ENCODE measurements at places on chromosomes 7 and 10. TPM values are rescaled to one million over a fixed set of nuclear protein-coding genes. Genes with fewer than 3 reads are reported as not detected.

GRCh38 chr7:67918158-67918557, 921.5 kb downstream of the TYW1 start:
- H3K36me3 ChIP-seq: no peaks in the 10 kb centered on the region
- no peak overlapping the region for H3K4me3 ChIP-seq
- H3K4me1 ChIP-seq: no peaks in the 10 kb centered on the region
- H3K27me3 ChIP-seq: no peaks in the 10 kb centered on the region
- DNase-seq: no peak
- no peak overlapping the region for H3K27ac ChIP-seq

- H3K36me3 ChIP-seq: no peaks in the 10 kb centered on the region
- no peaks in the 10 kb centered on the region for H3K27me3 ChIP-seq
- H3K4me1 ChIP-seq: peaks cover 19% of the 10 kb centered on the region
- DNase-seq: no peak
- H3K4me3 ChIP-seq: no peak overlapping the region
These were observed 78.1 kb upstream of the PRR15 start for GRCh38 chr7:29485339-29486190.

- H3K36me3 ChIP-seq: peaks cover 15% of the 10 kb centered on the region
- H3K4me1 ChIP-seq: no peaks in the 10 kb centered on the region
- H3K27ac ChIP-seq: no peak overlapping the region
These were observed 109.6 kb downstream of the CYTH3 start for GRCh38 chr7:6162650-6163366.

GRCh38 chr7:115058726-115059125, 136.8 kb downstream of the MDFIC start:
- DNase-seq: no peak
- H3K27ac ChIP-seq: no peak overlapping the region
- no peaks in the 10 kb centered on the region for H3K27me3 ChIP-seq
- H3K36me3 ChIP-seq: no peaks in the 10 kb centered on the region
- no peak overlapping the region for H3K4me3 ChIP-seq

DNA sequence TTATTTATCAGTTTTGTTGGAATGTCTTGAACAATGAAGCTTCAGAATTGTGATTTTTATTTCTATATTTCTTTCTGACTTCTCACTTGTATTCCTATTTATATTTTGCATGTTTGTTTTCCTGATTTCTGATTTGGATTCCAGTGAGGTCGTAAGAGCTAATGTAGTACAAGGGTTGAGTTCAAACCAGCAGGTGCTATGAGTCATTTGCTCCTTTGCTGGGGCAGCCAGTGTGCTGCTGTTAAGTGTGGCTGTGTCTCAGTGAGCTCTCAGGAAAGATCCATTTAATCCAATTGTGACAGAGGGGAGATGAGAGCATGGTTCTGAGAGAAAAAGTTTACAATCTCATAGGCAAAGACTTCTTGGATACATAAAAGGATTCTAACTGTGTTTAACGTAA, 48.6 kb downstream of the MCU start:
- peak overlapping the region; percentile 40 for H3K27ac ChIP-seq
- peaks cover 59% of the 10 kb centered on the region for H3K4me1 ChIP-seq

DNA sequence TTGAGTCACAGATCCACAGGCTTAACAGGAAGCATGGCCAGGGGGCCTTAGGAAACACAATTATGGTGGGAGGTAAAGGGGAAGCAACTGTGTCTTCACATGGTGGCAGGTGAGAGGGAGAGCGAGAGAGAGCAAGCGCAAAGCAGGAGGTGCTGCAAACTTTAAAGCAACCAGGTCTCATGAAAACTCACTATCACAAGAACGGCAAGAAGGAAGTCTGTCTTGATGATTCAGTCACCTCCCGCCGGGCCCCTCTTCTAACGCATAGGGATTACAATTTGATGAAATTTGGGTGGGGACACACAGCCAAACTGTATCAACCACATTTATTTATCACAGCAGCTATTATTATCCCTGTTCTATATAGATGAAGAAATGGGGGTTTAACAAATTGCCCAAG, 201.6 kb downstream of the DPP6 start:
- no peaks in the 10 kb centered on the region for H3K36me3 ChIP-seq
- H3K27ac ChIP-seq: no peak overlapping the region
- no peaks in the 10 kb centered on the region for H3K4me1 ChIP-seq
- no peak overlapping the region for H3K4me3 ChIP-seq
- H3K27me3 ChIP-seq: peaks cover 38% of the 10 kb centered on the region
- no peak for DNase-seq

The COMTD1 gene
- 20.5 TPM for total RNA-seq

- no peak overlapping the region for H3K4me3 ChIP-seq
- H3K36me3 ChIP-seq: no peaks in the 10 kb centered on the region
- no peak for DNase-seq
- no peaks in the 10 kb centered on the region for H3K27me3 ChIP-seq
These were observed 30.3 kb downstream of the GSTO2 start for GRCh38 chr10:104299031-104299904.

- no peaks in the 10 kb centered on the region for H3K36me3 ChIP-seq
- peak overlapping the region; percentile 99 for H3K27ac ChIP-seq
- no peak overlapping the region for H3K4me3 ChIP-seq
- peaks cover 29% of the 10 kb centered on the region for H3K4me1 ChIP-seq
- H3K27me3 ChIP-seq: no peaks in the 10 kb centered on the region
These were observed 57.6 kb downstream of the USP6NL start for GRCh38 chr10:11553773-11554381.

DNA sequence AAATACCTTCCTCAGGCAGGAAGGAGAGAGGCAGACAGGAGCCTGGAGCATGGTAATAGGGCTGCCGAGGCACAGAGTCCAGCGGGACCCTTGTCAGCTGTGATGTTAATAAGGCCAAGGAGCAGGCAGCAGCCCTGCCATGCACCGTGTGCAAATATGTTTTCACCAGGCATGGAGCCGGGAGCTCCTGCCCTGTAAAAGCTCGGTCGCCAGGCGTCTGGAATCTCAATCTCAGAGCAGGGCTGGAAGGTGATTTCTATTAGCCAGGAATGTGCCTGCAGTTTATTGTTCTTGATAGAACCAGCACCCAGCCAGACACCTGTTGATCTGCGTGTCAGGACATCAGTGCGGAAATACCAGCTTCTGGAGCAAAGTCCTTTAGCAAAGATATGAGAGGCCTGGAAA, 469.8 kb downstream of the GLRX3 start:
- no peak overlapping the region for H3K27ac ChIP-seq
- no peaks in the 10 kb centered on the region for H3K36me3 ChIP-seq
- H3K4me1 ChIP-seq: no peaks in the 10 kb centered on the region
- H3K4me3 ChIP-seq: no peak overlapping the region
- H3K27me3 ChIP-seq: no peaks in the 10 kb centered on the region
- DNase-seq: no peak

The NKX2-3 gene
- total RNA-seq: not detected

DNA sequence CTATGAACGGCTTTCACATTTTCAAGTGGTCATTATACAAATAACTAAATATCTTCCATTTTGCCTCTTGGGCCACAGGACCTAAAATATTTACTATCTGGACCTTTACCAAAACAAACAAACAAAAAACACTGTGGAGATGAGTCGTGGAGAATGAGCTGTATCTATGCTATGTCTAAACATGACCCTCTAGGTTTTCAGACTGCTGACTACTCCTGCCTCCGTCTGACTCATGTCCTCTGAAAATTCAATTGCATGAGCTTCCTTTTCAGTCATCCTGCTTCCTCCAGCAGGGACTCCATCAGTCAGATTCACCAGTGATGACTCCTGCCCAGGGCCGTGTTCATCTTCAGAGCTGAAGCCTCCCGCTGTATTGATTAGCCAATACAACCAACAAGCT, 96.8 kb downstream of the COL28A1 start:
- peaks cover 17% of the 10 kb centered on the region for H3K4me1 ChIP-seq
- H3K27me3 ChIP-seq: no peaks in the 10 kb centered on the region
- no peak overlapping the region for H3K4me3 ChIP-seq
- H3K27ac ChIP-seq: 0 out of 2 replicates have a peak overlapping the region, but pooled peaks have one; percentile 11
- peak; percentile 48 for DNase-seq
- H3K36me3 ChIP-seq: no peaks in the 10 kb centered on the region

DNA sequence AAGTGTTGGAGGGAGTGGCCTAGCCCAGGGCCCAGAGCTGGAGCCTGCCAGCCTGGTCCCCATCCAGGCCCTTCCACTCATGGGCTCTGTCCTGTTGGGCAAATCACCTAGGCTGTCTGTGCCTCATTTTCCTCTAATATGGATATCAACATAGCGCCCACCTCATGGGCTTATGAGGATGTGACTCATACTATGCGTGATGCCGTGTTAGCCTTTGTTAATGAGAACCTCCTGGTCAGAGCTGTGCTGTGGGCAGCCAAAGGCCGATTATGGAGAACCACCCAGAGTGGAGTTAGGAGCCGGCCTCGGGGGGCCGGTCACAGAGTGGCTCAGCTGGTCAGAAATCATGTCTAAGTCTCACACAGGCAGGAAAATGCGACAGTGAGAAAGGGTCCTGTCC, 306.4 kb downstream of the PAXIP1 start:
- H3K4me3 ChIP-seq: no peak overlapping the region
- H3K27ac ChIP-seq: no peak overlapping the region
- H3K36me3 ChIP-seq: no peaks in the 10 kb centered on the region

The GTF2IRD1 gene
- 44.0 TPM for total RNA-seq

DNA sequence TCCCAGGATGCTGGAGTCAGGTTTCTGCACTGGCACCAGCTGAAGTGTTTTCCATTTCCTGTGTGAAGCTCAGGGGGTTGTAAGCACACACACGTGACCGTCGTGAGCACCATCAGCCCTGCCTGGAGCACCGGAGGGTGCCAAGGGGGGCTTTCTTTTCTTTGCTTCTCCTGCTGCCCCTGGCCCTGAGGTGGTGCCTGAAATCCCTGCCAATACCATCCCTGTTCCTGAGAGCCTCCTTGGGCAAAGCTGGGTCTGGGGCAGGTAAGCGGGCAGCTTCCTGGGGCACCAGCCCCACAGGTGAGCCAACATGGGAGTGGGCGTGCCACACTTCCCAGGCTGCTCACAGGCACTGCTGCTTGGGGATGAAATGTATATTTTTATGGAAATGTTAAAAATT, 593.6 kb downstream of the DNAJB6 start:
- no peaks in the 10 kb centered on the region for H3K36me3 ChIP-seq
- H3K4me3 ChIP-seq: no peak overlapping the region
- H3K27ac ChIP-seq: no peak overlapping the region
- peaks cover 40% of the 10 kb centered on the region for H3K27me3 ChIP-seq
- no peaks in the 10 kb centered on the region for H3K4me1 ChIP-seq

DNA sequence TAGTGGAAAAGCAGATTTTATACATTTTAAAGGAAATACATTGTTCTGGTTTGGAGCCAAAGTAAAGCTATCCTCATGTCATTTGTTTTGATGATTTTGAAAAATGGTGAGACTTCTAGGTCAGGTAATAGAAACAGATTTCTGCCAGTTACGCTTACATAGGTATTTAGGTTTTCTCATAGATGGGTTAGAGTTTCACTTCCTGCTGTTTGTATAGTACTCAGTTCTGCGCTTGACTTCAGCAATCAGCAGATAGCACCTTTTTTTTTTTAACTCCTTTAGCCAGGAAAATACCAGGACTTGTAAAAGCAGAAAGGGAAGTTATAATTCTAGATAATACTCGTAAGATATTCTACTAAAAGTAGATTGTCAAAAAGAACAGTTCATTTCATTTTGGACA, 209.8 kb upstream of the POM121L12 start:
- no peak overlapping the region for H3K4me3 ChIP-seq
- no peaks in the 10 kb centered on the region for H3K27me3 ChIP-seq
- no peak for DNase-seq
- no peaks in the 10 kb centered on the region for H3K36me3 ChIP-seq
- no peak overlapping the region for H3K27ac ChIP-seq

The ATOH7 gene
- total RNA-seq: not detected

DNA sequence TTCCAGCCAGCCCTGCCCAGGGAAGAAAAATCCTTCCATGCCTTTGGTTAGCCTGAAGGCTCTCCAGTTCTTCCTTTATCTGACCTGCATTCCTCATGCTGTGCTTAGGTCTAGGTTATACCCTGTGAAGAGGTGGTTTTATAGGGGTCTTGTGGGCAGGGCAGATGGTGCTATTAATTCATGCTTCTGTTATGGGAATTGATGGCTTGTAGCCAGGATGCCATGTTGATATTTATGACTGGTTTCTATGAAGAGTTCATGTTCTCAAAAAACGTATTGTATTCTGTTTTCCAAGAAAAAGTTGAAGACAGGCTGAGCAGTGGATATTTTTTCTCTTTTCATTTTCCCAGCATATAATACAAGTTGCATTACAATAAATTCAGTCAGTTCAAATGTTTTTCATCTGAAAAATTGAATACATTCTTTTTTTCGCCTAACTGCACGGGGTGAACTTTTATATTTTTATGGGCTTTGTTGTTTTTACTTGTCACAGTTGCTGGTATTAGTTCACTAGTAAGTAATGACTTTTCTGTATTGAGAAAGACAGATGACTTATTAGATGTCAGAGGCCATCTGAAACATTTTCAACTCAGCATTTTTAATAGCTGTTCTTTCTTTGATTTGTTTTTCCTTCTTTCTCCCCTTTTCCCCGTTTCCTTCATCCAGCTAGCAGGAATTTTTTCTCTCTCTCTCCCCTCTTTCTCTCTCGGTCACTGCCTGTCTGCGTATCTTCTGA, 322.8 kb downstream of the LRMDA start:
- H3K27ac ChIP-seq: no peak overlapping the region
- no peak overlapping the region for H3K4me3 ChIP-seq
- no peaks in the 10 kb centered on the region for H3K27me3 ChIP-seq
- H3K4me1 ChIP-seq: no peaks in the 10 kb centered on the region

- H3K4me3 ChIP-seq: no peak overlapping the region
- H3K27me3 ChIP-seq: no peaks in the 10 kb centered on the region
- H3K4me1 ChIP-seq: no peaks in the 10 kb centered on the region
These were observed 61.3 kb downstream of the MICU1 start for GRCh38 chr10:72564596-72564995.

The ZNF398 gene
- 10.8 TPM for total RNA-seq

The CALHM3 gene
- 13.1 TPM for total RNA-seq

The CRPPA gene
- 8.0 TPM for total RNA-seq

DNA sequence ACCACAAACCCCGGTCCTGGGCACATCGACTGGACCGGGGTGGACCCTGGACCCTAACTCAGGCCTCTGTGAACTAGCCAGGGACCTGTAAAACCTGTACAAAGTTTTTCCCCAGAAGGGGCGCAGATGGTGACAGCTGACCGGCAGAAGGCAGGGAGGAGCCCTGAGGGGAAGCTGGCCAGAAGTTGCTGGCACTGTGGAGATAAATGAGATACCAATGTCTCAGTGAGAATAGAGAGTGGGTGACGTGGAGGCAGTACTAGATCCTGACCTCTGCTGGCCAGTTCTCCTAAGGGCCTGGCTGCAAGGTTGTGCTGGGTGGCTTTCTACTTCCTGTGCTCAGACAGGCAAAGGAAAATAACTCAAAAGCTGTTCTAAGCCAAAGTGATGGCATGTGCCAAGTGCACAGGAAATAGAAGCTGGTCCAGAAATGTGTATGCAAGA, 10.6 kb upstream of the TSPAN14 start:
- H3K27me3 ChIP-seq: no peaks in the 10 kb centered on the region
- no peak for DNase-seq
- no peak overlapping the region for H3K27ac ChIP-seq
- no peaks in the 10 kb centered on the region for H3K36me3 ChIP-seq

The AKR1C8 gene
- total RNA-seq: 2.7 TPM

The PTPRN2 gene
- not detected for total RNA-seq

The IRF5 gene
- 5.8 TPM for total RNA-seq

DNA sequence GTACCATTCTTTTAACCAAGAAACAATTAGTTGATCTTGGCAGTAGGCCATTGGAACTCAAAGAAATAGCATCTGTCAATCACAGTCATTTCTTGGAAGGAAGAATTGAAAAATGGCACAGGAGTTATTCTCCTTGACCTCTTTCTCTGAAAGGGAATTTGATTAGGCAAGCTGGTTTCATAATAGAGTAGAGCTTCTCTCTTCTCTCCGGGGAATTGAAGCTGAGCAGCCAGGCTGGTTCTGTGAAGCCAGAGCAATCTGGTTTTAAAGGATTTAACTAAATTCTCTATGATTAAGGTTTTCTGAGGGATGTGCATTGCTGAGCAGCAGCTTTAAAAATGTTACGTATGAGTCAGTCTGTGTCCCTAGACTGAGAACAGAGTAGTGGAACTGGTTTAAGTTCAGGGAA, 70.2 kb downstream of the AHCYL2 start:
- no peaks in the 10 kb centered on the region for H3K27me3 ChIP-seq
- DNase-seq: peak; percentile 70
- H3K4me1 ChIP-seq: peaks cover 18% of the 10 kb centered on the region
